Kidney epithelial cell (primary cell): ENCODE measurements at places on chromosomes 6 and 20. TPM values are rescaled to one million over a fixed set of nuclear protein-coding genes. Genes with fewer than 3 reads are reported as not detected.

GRCh38 chr6:30463651-30464618, 25.4 kb upstream of the HLA-E start:
- no peak for DNase-seq

GRCh38 chr6:39881851-39882530, 52.3 kb downstream of the MOCS1 start:
- DNase-seq: no peak

DNA sequence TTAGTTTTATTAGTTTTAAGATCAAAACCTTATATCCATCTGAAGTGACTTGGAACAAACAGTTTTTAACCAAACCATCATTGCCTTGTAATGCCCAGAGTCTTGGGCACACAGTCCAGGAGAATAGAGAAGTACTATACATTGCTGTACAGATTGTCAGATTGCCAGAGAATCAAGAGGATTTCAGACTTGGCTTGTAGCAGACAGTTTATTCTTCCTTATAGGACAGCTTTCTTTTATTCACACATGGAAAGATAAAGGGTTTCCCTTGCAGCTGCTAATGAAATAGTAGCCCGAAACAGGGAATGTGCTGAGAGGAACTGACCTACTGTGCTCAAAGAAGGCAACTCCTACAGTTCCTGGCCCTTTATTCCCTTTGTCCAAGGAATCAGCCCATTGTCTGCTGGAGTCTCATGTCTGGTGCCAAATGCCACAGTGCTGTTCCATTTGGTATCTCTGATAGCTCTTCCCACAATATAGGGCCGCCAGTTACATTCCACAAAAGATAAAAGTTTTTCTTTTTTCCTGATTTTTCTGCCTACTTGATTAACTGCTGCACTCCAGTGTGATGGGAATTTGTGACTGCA, 30.6 kb downstream of the DCBLD1 start:
- DNase-seq: no peak

DNA sequence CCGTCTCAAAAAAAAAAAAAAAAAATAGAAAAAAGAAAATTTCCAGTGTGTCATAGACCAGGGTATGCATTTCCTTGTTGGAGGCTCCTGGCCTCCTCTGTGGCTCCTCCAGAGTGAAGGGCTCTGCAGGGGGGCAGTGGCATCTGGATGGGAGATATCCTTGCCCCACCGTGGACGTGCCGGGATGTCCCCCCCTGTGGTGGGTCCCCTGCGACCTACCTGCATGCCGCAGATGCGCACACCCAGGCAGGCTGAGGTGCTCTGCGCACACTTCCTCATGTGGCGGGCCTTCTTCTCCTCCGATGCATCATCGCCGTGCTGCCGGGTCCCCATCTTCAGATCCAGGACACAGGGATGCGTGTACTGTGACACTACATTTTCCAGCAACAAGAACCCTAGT, 13.7 kb upstream of the UQCC2 start:
- DNase-seq: no peak

DNA sequence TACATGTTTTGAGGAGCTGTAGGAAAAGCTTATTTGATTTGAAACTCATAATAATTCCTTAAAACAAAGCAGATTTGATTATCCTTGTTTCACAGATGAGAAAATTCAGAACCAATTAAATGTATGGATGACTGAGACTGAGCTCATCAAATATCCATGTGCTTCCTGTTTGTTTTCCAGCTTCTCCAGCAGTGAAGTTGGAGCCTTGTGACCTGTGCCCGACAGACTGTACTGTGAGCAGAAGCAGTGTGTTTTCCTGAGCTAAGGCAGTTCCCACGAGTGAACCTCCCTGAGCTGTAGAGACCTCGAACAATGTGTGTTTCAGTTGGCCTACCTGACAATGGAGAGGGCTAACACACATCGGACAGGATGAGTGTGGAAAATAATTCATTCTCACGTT, 599.5 kb upstream of the NRSN1 start:
- DNase-seq: no peak

GRCh38 chr20:25296094-25297093, 48.5 kb downstream of the PYGB start:
- DNase-seq: no peak

DNA sequence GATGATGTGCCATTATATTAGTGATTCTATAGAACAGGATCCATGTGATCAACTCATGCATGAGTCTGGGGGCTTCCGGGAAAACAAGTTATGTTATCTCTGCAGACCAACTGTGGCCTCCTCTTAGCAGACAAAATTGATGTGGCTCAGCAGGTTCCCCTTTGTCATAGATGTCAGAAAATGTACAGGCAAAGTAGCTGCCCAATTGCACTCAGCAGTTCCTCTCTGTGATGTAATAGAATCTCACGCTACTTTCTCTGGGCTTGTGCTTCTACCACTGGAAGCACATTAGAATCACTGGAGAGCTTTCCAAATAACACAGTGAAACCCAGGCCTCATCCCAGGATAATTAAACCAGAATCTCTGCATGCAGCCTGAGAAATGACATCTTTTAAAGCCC, 253.1 kb downstream of the SLC24A3 start:
- no peak for DNase-seq

- no peak for DNase-seq
Observed at GRCh38 chr6:167781868-167782267, 44.8 kb upstream of the AFDN start.

DNA sequence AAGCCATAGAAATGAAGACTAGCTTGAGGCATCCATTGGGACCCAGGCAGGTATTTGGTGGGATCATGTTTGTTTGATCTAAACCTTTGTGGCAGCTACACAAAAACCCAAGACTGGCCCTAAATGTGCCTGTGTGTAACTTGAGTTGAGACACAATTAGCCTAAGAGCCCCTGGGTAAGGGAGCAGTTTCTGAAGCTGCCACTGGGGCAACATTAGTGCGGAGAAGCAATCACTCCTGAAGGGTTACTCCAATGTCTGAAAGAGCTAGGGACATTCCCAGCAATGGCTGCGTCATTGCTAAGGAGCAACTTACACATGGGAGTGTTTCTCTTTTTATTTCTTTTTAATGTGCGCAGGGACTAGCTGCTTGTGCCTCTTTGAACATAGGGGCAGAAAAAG, 67.9 kb upstream of the EEF1E1 start:
- no peak for DNase-seq

GRCh38 chr20:61640131-61640870, 388.2 kb downstream of the CDH4 start:
- DNase-seq: no peak

DNA sequence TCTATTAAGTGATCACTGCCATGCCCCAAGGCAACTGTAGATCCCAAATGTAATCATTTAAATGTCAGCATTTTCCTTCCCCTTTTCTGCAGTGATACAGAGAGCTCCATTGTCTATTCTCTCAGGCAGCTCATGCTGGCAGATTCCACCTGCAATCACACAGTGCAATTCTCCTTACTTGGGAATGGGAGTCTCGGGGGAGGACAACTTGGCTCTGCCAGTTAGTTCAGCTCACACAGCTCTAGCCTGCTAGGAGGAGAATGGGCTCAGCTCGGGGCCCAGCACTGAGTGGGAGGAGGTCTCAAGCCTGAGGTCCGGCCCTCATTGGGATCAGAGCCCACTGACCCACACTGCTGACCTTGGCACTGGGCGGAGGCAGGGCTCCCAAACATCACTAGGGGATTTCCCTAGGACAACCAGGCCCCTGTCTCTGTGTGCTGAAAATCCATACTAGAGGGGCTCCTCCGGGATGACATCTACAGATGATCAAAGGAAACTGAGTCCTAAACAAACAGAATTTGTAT, 109.2 kb upstream of the ASF1A start:
- no peak for DNase-seq

- DNase-seq: no peak
Observed at GRCh38 chr6:138250053-138250452, 31.8 kb upstream of the PBOV1 start.

DNA sequence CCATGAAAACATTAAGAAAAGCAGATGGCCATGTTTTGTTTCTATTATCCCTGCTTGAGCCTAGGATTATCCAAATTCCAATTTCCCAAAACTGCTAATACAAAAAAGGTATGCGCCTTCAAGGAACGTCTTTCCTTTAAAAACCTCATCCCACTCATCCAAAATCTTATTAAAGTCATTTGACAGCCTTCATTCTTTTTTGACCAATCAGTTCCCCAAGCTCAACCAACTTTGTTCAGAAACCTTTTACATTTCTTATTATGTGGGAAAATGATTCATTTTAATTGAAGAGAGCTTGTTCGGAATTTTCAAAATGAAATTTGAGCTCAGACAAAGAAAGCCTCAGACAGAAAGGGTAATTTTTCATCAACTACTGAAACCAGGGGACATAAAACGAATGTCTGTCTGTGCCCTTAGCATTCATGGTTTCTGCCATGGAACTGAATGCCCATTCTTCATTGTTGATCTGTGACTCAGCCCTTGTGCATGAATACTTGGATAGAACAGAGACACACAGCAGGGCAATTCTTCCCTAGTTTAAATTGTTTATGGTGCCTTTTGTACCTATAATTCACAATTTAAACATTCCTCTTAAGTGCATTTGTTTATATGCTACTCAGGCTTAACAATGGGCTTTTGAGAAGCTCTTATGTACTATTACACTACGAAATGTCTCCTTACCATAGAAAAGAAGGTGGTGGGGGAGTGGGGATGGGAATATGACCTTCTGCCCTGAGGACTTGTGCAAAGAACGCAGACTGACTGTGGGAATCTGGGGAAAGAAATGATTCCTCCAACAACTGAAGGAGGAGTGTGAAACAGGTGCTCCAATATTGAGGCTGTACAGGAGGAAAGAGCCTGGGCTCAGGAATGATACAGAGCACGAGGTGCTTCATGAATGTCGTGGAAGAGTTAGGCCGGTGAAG, 49.8 kb upstream of the ERVFRD-1 start:
- peak; percentile 28 for DNase-seq

- no peak for DNase-seq
Observed at GRCh38 chr20:34512955-34513419, 3.2 kb upstream of the DYNLRB1 start.

Gene MRPS18B
- 56.4 and 78.9 TPM in 2 replicates for total RNA-seq

Gene GJA1
- 299 and 300 TPM in 2 replicates for total RNA-seq

Gene PAK5
- total RNA-seq: 0.07 and 0.17 TPM in 2 replicates
